AG09319 (cell line): ENCODE measurements at places on chromosomes 16 and 17.

GRCh38 chr17:47862621-47863440, 11.9 kb upstream of the SP6 start:
- DNase-seq = peak; percentile 16

GRCh38 chr17:17959520-17960361, 12.5 kb downstream of the TOM1L2 start:
- no peak for DNase-seq

DNA sequence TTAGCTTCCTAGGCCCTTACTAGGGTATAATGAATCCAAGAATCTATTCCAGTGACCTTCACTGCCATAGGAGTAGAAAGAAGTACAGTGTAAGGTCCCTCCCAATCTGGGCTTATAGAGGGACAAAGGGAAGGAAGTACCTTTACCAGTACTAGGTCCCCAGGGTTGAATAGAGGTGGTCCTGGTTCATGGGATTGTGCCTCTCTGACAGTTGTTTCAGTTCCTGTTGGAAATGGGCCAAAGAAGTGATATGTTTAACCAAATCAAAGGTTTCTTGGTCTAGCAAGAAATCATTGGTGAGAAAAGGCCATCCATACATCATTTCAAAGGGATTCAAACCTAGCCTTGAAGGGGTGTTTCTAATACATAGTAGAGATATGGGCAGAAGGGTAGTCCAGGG, 16.0 kb upstream of the ZNHIT3 start:
- no peak for DNase-seq

GRCh38 chr17:41870097-41870496, 4.9 kb upstream of the KLHL11 start:
- no peak for DNase-seq

DNA sequence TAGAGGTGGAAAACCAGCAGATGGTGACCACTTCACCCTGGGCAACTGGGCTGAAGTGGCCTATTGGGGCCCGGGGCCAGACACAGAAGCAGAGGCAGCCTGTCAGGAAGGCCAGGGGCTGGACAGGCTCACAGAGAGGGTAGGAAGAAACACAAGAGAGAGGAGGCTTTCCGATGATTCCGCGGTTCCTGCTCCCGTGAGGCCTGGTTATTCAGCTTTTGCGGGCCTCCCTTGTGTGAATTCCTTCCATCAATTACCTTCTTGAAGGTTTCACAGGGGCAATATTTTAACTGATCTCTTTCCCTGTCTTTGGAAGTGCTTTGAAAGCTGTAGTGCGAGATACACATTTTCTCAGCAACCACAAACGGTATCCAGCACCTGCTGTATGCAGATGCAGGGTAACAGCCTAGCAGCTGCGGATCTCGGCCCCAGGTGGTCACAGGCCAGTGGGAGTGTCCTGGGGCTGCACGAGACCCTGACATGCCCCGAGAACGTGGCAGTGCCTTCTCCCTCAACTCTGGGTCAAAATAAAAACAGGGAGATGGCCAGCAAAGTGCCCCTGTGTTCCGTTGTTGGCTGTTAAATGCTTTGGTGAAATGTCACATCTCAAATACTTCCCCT, 11.6 kb upstream of the CMIP start:
- DNase-seq = no peak

DNA sequence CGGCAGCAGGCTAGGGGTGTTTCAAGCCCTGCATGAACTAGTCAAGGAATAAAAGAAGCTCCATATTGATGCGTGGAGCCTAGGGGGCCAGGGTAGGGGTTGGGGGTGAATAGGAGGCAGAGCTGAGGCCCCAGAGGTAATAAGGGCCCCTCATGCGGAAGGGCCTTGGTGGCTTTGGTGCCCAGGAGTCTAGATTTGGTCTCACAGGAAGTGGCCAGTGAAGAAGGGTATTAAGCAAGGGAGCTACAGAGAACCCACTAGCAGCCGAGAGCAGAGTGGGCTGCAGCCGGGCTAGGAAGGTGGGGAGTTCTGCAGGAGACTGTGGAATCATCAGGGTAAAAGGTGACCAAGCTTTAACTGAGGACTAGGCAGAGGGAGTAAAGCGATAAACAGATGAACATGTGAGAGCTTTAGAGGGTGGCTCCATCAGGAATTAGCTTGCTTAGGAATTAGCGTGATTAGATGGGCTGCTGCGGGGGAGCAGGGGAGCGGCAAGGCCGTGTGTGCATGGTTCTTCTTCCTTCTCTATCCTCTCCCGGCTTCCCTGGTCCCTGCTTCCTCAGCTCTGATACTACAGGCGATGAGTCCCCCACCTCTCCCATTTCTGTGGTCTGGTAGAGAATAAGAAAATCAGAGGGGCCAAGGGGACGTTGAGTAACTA, 9.8 kb downstream of the GNGT2 start:
- DNase-seq = no peak

DNA sequence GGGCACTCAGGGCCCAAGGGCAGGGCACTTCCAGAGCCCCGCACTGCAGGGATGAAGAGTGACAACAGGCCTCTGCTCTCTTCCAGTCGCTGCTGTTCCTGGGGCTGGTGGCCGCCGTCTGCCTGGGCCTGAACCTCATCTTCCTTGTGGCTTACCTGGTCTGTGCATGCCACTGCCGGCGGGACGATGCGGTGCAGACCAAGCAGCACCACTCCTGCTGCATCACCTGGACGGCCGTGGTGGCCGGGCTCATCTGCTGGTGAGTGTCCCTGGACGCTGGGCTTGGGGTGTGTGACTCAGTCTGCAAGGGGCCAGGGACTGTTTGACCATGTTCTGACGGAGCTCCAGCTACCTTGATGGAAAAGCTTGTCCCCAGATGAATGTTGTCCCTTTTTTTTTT, 9.0 kb downstream of the TTYH2 start:
- no peak for DNase-seq

GRCh38 chr16:58299757-58300349, 5.0 kb upstream of the PRSS54 start:
- DNase-seq = no peak

GRCh38 chr17:7355053-7355452, at the start of gene TMEM95:
TSS of gene TMEM95 (plus strand) at chr17:7355156. CDS start at chr17:7355205, 49 bp downstream.
- no peak for DNase-seq

DNA sequence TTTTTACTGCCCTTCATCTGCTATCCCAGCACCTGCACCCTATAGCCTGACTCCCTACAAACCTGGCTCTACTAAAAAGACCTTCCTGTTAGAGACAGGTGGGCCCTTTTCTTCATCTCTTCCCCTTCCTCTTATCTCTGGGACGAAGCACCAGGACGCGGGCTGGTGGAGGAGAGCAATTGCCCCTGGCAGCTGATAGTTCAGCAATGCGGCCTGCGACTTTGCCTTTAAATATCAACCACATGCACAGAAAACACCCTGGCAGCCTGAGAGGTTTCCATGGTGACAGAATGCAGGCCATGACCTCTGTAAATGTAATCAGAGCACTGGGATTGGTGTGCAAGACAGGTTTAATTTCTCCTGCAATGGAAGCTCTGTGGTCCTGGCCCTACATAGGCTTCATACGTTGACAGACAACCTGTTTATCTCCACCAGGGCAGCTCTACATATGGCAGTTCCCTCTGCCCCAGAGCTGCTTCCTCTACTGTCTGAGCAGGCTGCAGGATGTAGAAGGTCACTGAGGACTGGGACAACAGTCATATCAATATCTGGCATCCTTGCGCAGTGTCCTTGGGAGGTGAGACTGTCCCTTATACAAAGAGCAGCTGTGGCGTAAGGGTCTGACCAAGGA, 10.0 kb upstream of the SKAP1 start:
- no peak for DNase-seq

- DNase-seq = no peak
Measured at GRCh38 chr17:33334703-33335102, 41.6 kb upstream of the ASIC2 start.

GRCh38 chr16:50002190-50002589, 22.8 kb upstream of the CNEP1R1 start:
- no peak for DNase-seq

- no peak for DNase-seq
Measured at GRCh38 chr16:85566561-85567100, 46.5 kb upstream of the GSE1 start.

GRCh38 chr16:10753670-10754069, 10.0 kb downstream of the NUBP1 start:
- no peak for DNase-seq

GRCh38 chr16:10813099-10813455, 5.5 kb downstream of the TVP23A start:
- DNase-seq = no peak

DNA sequence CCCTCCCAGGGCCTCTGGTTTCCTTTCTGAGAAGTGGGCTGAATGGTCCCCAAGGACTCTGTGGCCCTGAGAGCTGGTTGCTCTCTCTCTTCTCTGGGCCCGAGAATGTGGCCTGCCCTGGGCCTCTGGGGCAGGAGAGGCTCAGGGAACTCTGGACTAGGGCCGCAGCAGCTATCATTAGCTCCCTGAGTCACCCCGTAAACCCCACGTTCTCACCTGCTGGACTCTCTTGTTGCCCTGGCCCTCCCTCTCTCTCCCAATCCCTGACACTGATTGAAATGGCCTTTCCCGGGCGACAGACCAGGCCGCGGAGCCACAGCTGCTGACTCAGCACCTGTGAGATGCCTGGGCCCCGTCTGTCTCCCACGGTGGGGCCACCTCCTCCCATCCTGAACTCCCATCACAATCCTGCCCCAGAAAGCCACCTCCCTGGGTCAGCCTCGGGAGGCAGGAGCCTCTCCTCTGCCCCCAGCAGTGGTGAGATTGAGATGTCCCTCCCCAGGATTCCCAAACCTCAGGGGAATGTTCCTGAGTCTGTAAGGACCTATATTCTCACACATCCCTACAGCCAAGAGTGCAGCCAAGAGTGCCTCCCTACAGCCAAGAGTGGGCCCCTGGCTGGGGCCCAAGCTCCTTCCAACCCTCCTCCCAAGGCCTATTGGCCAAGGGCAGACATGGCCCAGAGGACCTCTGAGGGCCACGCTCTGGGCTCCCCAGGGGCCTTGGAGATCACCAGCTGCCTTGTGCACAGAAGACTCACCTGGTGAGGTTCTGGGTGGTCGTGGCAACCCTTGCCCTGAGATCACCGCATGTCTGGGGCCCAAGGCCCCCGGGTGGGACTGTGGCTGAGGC, 470 bp downstream of the TRPV3 start:
- DNase-seq = no peak

GRCh38 chr16:55302635-55303034, 21.4 kb upstream of the IRX6 start:
- DNase-seq = no peak

DNA sequence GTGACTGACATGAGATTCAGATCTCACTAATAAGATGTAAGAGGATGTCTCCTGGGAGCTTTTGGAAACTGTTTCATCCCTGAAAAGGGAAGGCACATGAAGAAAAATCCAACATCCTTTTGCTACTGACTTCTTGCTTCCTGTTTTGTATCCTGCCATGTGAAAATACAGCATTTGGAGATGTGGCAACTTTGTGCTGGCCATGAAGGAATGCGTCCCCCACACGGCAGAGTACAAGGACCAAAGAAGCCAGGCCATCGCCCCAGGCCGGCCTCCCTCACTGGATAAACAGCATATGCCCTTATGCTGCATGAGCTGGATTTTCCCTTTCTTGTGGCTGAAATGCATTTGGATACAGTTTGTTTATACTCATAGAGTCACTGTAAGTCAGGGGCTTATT, 5.5 kb upstream of the HASPIN start:
- DNase-seq = no peak

- no peak for DNase-seq
Measured at GRCh38 chr17:40309031-40309948, at the start of gene RARA. TSS of gene RARA (plus strand) at chr17:40309180. CDS start at chr17:40331219, 22,039 bp downstream.

GRCh38 chr17:10802496-10803284, 1.2 kb downstream of the TMEM238L start:
- DNase-seq = no peak

DNA sequence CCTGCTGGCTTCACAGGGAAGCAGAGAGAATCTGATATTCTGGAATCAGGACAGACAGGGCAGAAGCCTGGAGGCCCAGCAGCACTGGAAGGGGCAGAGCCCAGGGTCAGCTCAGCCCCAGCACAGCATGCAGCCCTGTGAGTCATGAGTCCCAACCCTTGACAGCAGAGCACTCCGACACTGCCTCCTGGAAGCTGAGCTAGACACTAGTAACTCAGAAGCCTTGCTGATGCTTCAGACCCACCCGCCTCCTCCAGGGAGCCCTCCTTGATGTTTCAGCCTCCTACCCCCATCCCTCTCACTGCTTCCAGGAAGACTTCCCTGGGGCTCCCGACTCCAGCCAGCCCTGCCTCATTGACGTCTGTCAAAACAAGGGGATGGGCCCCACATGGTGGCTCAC, 6.9 kb downstream of the CAMKK1 start:
- DNase-seq = no peak

GRCh38 chr17:7837408-7838088, 3.5 kb downstream of the KDM6B start:
- DNase-seq = no peak

DNA sequence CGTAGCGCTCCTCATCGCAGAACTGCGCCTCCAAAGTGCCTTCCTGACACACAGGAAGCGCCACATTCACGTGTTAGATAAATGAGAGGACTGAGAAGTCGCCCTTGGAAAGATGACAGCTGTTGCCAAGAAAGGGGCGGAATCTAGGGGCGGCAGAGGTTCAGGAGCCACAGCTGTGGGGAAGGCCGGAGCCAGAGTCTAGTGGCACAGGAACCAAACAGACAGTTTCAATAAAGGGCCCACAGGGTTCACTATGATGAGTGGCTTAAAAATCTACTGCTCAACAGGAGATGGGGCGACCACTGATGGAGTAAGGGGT, 4.7 kb downstream of the FLCN start:
- DNase-seq = no peak

- no peak for DNase-seq
Measured at GRCh38 chr16:54774768-54775167, 155.9 kb upstream of the IRX5 start.

DNA sequence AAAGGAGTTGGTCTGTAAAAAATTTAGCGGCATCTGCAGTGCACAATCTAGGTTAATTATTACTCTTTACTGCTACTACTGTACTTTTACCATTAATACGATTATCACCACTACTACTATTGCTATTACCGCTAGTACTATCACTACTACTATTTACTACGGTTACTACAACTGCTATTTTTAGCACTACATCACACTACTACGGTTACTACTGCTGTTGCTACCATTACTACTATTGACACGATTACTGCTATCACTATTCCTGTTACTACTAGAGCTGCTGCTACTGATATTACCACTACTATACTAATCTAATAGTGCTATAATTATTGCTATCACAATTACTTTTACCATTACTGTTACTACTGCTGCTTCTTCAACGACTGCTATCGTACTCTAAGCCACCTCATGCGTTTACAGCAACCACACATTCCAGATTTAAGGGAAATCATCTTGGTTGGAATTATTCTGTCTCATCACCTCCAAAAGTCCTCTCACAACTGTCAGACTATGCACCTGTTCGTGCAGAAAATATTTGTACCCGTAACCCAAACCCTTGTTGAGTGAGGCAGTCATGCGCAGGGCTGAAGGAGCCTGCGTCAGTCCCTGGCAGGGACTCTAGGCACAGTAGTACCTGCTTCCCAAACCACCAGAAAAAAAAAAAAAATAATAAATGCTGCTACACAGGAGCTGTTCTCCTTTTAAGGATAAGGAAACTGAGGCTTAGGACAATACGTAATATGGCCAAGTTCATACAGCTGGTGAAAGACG, 59.5 kb downstream of the MAF start:
- DNase-seq = no peak

DNA sequence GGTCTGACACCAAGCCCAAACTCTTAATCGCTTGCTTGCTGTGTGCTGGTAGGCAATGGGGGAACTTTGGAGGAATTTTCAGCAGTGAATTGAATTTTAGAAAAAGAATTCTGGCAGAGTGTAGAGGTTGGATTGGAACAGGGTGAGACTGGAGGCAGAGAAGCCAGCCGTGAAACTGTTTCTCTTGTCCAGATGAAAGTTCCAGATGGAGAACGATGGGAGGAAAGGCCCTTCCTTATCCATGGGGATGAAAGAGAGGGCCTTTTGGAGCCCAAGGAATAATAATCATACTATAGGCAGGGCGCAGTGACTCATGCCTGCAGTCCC, 26.0 kb downstream of the NEUROD2 start:
- no peak for DNase-seq
